ENCODE measurements at places on chromosomes 7 and 10.

GRCh38 chr10:70528741-70529362 is 50.3 kb downstream of the PALD1 start:
- DNase-seq = peak; percentile 15

DNA sequence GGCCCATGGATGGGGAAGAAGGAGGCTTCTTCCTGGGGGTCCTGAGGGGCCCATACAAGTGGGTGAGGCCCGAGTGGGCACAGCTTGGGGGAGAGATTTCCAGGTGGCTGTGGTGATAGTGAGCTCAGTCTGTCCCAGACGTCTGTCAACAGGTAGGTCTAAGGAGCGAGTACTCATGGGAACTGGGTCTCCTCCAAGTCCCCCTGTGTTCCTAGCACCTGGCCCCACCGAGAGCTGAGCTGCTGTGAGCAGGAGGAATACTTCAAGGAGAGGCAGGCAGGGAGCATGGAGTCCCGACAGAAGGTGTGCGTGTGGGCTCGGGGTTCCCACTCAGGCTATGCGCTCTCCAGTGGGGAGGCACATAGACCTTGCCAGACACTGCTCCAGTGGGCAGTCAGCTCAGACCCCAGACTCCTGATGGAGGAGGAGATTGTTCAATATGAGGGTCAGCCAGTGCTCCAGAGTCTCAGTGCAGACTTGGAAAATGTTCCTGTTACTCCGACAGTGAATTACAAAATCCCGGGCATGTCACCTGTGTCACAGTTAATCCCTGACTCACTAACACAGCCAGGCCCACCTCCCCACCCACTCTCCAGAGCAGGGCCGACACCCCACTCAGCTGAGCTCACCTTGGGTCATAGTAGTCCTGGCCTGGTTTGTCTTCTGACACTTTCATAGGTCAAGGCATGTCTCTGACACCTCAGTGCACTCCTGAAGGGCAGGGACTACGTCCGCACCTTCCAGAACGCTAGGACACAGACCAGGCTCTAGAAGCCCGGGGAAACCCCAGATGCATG is 28.2 kb upstream of the C10orf53 start:
- no peak for DNase-seq

DNA sequence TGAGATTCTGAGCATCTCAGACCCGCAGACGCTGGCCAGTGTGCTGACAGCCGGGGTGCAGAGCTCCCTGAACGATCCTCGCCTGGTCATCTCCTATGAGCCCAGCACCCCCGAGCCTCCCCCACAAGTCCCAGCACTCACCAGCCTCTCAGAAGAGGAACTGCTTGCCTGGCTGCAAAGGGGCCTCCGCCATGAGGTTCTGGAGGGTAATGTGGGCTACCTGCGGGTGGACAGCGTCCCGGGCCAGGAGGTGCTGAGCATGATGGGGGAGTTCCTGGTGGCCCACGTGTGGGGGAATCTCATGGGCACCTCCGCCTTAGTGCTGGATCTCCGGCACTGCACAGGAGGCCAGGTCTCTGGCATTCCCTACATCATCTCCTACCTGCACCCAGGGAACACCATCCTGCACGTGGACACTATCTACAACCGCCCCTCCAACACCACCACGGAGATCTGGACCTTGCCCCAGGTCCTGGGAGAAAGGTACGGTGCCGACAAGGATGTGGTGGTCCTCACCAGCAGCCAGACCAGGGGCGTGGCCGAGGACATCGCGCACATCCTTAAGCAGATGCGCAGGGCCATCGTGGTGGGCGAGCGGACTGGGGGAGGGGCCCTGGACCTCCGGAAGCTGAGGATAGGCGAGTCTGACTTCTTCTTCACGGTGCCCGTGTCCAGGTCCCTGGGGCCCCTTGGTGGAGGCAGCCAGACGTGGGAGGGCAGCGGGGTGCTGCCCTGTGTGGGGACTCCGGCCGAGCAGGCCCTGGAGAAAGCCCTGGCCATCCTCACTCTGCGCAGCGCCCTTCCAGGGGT is 703 bp downstream of the RBP3 start:
- no peak for DNase-seq

- DNase-seq = peak; percentile 32
Observed at GRCh38 chr10:24723788-24724380, at the start of gene ARHGAP21. Gene ARHGAP21, minus strand, starts transcription at chr10:24723887. Its CDS starts 1,988 bp downstream, at chr10:24721899.

- DNase-seq = no peak
Observed at GRCh38 chr10:1142596-1142995, 86.4 kb downstream of the WDR37 start.

DNA sequence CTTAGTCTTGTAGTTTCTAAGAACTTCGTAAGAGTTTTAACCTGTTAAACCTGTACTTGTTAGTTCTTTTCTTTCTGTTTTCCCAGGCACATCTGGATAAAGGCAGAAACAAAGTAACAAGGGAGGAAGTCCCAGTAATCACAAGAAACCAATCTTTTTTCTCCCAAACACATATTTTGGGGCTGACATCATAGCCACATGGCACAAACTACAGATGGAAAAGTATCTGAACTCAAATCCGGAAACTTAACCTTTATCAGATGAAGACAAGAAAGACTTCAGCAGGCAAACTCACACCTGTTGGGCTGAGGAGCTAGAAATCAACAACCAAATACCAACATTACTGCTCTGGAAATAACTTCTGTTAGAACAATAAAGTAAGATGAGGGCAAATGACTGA is 67.1 kb downstream of the CUBN start:
- no peak for DNase-seq

DNA sequence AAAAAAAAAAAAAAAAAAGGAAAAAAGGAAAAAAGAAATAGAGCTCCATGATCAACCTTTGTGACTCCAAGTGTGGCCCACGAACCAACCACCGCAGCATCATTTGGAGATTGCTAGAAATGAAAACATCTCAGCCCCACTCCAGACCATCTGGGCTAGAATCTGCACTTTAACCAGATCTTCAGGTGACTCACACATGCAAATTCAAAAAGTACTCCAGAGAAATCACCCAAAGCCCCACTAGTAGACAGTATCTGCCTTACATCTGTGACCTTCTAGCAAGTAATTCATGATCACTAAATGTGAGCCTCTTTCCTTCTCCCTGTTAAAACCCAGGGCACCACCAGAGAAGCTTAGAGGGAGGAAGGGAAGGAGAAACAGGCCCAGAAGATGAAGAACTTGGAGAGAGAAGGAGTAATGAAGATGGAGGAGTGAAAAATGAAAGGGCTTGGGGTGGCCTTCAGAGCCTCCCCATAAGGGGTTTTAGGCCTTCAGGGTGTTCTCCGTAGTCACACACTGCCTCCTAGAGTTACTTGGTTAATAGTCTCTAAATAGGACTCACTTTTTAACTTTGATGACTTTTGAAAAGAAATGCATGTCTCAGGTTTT is 94.0 kb downstream of the SLC37A3 start:
- peak; percentile 56 for DNase-seq

- no peak for DNase-seq
Observed at GRCh38 chr10:67385566-67385965, 310.4 kb downstream of the CTNNA3 start.

DNA sequence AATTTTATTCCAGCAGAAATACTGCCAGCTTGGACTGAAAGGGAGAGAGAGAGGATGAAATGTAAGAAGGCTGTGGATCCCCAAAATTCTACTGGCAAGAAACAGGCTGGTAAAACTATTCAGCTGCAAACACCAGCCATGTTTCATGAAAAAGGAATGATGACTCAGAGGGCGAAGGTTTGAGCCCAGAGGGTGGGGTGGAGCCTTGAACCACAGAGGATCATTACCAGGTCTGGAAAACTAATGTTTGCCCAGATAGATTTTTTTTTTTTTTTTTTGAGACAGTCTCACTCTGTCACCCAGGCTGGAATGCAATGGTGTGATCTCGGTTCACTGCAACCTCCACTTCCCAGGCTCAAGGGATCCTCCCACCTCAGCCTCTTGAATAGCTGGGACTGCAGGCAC is 41.7 kb upstream of the NRF1 start:
- no peak for DNase-seq

DNA sequence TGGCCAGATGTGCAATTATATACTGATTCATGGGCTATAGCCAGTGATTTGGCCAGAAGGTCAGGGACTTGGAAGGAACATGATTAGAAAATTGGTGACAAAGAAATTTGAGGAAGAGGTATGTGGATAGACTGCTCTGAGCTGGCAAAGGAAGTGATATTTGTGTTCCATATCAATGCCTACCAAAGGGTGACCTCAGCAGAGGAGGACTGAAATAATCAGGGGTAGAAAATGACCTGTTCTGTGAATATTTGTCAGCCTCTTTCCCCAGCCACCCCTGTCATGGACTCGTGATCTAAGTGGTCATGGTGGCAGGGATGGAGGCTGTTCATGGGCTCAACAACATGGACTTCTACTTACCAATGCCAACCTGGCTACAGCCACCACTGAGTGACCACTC is 47.0 kb downstream of the PTPRE start:
- DNase-seq = no peak

- DNase-seq = no peak
Observed at GRCh38 chr10:124671486-124672075, 72.6 kb downstream of the FAM53B start.

DNA sequence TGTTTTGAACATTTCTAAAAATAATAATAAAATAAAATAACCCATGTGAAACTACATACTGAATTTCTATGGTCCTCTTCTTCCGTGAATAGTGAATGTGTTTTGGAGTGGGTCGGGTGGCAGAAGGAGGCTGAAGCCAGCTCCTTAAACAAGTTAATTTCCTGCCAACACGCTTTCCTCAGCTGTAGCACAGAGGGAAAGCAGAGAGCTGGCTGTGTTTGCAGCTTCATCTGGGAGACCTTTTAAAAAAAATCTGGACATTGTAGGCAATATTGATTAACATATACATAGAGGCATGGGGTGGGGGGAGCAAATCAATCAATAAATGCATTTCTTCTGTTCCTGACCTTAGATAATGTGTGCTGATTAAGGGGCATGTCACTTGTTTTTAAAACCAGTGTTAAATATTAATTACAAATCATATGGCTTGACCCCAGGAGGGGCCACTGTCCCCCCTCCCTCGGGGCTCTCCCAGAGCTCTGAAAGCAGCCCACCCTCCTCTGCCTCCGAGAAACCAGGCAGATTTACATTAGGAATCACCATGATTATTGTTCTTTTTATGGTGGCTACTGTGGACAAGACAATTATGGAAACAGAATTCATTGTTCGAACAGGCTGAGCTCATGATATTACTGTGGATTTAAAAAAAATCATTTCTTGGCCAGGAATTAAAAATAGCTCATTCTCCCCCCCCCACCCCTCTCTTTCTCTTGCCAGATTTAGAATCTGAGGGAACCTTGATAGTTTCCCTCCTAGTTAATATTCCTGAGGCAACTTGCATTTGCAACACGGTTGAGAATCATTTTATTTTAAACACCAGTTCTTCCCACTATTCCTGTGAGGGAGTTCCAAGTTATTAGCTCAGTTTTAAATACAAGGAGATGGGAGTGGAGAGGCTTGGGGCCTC is 100.5 kb upstream of the CARD11 start:
- no peak for DNase-seq

- DNase-seq = no peak
Observed at GRCh38 chr7:157584420-157584819, 247.6 kb downstream of the DNAJB6 start.

- no peak for DNase-seq
Observed at GRCh38 chr10:31458974-31459373, 140.0 kb downstream of the ZEB1 start.

DNA sequence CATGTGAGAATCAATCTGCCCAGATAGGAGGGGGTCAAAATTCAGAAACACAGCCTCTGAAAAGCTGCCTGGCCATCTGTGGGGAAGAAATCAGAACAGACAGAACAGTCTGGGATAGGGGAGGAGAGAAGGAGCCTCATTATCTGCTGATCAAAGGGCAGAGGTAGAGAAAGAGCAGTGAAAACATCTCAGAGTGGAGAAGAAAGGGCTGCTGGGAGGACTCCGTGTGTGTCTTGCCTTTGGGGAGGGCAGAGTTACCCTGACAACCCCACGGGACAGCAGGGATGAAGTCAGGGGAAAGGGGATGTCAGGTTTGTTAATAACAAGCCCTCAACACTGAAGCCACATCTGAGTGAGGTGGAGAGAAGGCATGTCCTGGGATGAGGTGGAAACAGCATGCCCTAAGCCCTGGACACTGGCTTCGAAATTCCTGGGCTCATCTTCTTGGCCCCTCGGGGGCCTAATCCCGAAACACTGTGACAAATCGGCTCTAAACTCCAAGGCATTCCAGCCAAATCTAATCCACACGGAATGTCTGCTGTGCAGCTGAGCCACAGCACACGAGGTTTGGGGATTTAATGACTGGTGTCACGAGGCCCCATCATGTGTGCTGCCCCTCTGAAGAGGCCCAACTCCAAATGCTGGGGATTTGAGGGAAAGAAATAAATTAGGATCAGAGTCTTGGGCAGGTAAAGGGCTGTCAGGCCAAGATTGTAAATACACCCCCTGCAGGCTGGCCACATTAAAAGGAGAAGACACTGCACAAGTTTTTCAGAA is 82.8 kb upstream of the FGFR2 start:
- DNase-seq = no peak

DNA sequence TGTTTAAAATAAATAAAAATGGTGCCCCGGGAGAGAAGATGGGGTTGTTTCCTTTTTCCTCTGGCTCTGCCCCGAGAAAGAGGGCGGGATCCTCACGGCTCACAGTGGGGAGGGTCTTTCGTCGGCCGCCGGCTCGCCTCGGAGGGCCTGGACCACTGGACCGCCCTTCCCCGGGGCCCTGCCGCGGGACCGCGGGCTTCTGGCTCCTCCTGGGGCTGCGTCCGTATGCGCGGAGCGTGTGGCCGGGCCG is 3.5 kb upstream of the IGF2BP3 start:
- no peak for DNase-seq

DNA sequence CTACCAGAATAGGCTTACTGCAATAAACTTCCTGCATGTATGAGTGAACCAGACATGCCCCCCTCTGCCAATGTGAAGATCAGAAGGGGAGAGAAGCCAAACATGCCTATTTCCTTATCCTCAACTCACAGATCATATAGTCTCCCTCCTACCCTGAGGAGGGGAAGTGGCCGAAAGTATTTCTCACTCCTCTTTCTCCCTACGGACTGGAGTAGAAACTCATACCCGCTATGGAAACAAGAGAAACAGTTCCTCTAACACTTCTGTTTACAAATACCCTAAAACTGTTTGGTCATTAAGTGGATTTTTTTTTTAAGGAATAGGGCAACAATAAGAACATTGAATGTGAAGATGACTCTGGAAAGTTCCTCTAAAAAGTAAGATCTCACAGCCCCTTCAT is 31.4 kb downstream of the CCNJ start:
- DNase-seq = no peak

DNA sequence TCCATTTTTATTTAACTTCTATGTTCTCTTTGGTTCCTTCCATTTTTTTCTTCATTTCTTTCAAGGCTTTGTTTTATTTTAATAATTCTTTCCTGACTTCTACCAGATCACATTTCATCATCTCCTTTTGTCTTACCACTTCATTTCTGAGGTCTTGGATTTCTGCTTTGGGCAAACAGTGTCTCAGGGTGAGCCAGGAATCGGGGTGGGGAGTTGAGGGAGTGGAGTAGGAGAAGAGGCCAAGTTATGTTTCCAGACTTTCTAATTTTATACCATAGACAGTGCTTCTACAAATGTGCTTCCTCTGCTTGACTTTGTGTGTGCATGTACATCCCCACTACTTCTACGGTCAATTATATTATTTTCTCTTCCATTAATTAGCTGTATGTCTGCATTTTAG is 112.1 kb downstream of the PRKG1 start:
- DNase-seq = no peak

GRCh38 chr7:133887459-133887858 is 239.7 kb upstream of the LRGUK start:
- DNase-seq = no peak

GRCh38 chr7:120064565-120064964 is 208.4 kb upstream of the KCND2 start:
- DNase-seq = no peak

- DNase-seq = no peak
Observed at GRCh38 chr7:39199951-39200350, 222.2 kb downstream of the POU6F2 start.

Data from activated CD4-positive, alpha-beta T cell treated with anti-CD3 and anti-CD28 coated beads, Interleukin-2, Interleukin-4, amounts not matched to agents 100 ng/mL and 50 ng/mL, durations not matched to agents 16 hours and 8 hours (primary cell).